ENCODE measurements at places on chromosomes 2 and 18.

DNA sequence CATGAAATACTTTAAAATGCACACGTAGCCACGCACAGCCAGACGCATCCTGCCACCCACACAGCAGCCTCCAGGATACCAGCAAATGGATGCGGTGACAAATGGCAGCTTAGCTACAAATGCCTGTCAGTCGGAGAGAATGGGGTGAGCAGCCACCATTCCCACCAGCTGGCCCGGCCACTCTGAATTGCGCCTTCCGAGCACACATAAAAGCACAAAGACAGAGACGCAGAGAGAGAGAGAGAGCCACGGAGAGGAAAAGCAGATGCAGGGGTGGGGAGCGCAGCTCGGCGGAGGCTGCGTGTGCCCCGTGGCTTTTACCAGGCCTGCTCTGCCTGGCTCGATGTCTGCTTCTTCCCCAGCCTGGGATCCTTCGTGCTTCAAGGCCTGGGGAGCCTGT is 4.1 kb downstream of the INHBB start:
- no peak for DNase-seq

GRCh38 chr2:168244318-168244717 is 3.1 kb downstream of the STK39 start:
- DNase-seq = no peak

GRCh38 chr2:238523158-238524110 is 96.7 kb downstream of the ASB1 start:
- no peak for DNase-seq

- DNase-seq = no peak
Measured at GRCh38 chr2:6647046-6647445, 218.7 kb downstream of the CMPK2 start.

DNA sequence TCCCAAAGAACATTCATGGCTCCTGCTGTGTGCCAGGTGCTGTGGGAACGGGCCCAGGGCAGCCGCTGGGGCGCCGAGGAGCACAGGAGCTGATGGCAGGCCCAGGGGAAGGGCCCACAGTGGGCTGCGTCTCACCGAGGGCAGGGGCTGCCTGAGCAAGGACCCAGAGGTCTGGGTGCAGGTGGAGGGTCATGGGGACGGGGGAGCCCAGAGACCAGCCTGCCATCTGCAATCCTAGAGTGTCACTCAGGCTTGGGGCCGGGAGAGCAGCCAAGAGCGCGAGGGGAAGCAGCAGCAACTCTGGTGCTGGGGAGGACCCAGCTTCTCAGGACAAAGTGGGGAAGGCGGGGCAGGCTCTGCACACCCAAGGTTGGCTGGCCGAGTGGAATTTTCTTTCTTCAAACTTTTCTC is 207.4 kb downstream of the HDAC4 start:
- no peak for DNase-seq

GRCh38 chr2:232327105-232328031 is 51.2 kb upstream of the ALPP start:
- peak; percentile 66 for DNase-seq

- DNase-seq = no peak
Measured at GRCh38 chr2:86052676-86053075, 53.0 kb downstream of the POLR1A start.

DNA sequence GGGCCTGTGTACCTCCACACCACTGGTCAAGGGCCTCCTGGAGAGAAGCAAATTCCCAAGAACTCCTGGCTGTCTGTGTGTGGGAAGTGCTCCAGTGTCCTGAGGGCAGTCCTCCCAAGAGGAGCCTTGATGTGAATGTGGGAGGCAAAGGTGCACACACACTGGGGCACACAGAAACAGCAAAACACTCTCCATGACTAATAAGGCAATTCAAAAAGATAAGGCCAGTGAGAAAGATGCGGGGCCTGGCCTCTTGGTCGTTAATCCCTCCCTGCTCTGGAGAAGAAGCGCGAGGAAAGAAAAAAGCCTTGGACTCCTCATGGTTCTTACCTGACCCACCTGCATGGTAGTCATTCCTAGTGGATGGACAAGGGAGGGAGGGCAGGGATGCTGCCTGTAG is 373.2 kb downstream of the SLC4A3 start:
- no peak for DNase-seq

DNA sequence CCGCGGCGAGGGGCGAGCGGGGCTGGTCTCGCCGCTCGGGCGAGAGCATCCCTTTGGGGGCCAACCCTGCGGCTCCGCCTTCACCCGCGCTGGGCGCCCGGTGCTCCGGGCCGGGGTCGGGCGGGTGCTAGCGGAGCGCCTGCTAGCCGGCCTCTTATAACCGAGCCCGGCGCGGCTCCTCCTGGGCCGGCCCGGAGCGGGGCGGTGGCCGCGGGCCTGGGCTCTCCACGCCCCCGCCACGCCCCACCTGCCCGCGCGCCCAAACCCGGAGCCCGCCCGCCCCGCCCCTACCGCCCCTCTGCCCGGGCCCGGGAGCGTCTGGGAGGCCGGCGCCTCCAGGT is at the start of gene FOXI3:
FOXI3 (minus strand) TSS at position 129 of the 341 bp plus-strand sequence. CDS start 158 bp downstream, outside the sequence.
- no peak for DNase-seq

DNA sequence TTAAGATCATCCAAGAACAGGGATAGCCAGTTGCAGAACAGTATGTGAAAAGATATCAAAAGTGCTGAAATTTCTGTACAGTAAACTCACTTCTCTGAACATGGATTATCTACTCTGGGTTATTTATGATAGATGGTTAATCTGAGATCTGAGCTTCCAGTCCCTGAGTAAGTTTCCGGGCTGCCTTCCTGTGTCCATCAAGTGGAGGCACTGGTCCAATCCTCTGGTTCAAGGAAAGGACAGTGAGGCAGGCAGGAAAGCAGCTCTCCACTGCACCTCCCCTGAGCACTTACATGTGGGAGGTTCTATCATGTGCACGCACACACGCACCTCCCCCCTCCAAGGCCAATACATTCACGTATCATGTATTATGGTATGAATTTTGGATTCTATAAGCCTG is 32.5 kb downstream of the GPR45 start:
- no peak for DNase-seq

- DNase-seq = no peak
Measured at GRCh38 chr18:64208516-64208915, 59.6 kb upstream of the LINC00305 start.

DNA sequence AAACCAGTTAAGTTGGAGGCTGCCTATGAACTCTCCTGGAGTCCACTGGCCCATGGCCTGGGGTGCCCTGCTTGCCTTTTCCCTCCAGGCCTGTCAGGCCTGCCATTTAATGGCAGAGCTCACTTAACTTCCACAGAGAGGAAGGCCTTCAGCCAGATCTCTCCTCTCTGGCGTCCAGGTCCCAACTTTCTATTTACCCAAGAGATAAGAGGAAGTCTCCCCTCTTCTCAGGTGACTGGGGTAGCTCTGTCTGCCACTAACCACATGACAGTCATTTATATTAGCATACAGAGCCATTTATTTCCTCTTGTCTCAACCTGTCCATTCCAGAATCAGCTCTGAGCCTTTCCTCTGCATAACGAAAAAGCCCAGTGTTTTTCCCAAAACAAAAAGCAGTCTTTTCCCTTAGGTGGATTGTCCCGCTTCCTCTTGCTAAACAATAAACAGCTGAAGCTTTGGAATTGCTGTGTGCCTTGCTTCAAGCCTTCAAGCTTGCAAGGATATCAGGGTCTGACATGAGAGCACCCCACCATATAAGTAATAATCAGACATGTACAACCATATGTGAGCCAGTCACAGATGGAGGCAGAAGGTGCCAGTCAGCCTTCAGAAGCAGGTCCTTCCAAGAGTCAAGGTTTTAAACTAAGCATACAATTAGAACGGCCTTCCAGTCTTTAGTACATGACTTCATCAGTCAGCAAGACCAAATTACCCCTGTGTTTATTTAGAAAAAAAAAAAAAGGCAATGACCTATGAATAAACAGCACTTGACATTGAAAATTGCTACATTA is 71.2 kb upstream of the STPG4 start:
- no peak for DNase-seq

GRCh38 chr2:28352104-28352503 is 40.6 kb upstream of the FOSL2 start:
- no peak for DNase-seq

Measured in iPS DF 6.9 (cell line).